Suprapubic skin (tissue), 4 donors: ENCODE measurements at places on chromosomes 12 and 14. TPM values are rescaled to one million over a fixed set of nuclear protein-coding genes. Genes with fewer than 3 reads are reported as not detected.

EFS gene
- total RNA-seq: 64.4 TPM

ART4 gene
- total RNA-seq: 1.3 TPM

GRCh38 chr12:38771871-38772270 lies 133.5 kb downstream of the CPNE8 start:
- no peak for DNase-seq

- no peak for DNase-seq
Observed at GRCh38 chr12:89657066-89657465, 51.6 kb downstream of the ATP2B1 start.

- DNase-seq: no peak
Observed at GRCh38 chr12:124227951-124228711, 66.8 kb upstream of the RFLNA start.

DNA sequence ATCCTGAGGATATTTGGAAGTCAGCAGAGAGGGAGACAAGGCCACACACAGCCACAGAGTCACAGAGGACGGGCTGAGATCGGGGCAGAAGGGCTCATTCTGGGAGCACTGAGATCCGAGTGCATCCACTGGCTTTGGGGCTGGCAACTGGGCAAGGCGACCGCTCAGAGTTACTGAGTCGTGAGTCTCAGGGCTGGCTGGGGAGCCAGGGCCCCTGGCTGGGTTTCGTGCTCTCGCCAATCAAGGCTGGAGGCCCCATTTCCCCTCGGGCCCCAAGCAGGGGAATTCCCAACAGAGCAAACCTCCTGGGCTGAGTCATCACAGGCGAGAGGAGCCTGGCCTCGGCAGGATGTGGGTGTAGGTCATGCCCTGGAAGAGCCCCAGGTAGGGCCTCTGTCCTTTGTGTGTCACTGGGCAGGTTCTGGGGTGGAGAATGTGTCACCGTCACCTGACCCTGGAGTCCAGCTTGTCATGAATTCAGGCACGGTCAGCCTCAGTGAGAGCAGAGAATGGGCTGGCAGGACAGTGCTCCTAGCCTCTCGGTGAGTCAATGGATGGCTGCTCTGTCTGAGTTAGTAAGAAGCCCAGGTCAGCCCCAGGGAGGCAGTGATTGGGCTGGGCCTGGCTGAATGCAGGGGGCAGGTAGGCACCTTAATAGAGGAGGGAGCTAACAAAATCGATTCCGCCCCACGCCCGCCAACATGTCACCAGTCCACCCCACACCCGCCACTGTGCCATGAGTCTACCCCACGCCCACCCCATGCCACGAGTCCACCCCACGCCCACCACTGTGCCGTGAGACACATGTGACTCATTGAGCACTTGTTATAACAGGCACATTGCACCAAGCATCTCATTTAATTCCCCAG lies 16.9 kb downstream of the ASB2 start:
- no peak for DNase-seq

DNA sequence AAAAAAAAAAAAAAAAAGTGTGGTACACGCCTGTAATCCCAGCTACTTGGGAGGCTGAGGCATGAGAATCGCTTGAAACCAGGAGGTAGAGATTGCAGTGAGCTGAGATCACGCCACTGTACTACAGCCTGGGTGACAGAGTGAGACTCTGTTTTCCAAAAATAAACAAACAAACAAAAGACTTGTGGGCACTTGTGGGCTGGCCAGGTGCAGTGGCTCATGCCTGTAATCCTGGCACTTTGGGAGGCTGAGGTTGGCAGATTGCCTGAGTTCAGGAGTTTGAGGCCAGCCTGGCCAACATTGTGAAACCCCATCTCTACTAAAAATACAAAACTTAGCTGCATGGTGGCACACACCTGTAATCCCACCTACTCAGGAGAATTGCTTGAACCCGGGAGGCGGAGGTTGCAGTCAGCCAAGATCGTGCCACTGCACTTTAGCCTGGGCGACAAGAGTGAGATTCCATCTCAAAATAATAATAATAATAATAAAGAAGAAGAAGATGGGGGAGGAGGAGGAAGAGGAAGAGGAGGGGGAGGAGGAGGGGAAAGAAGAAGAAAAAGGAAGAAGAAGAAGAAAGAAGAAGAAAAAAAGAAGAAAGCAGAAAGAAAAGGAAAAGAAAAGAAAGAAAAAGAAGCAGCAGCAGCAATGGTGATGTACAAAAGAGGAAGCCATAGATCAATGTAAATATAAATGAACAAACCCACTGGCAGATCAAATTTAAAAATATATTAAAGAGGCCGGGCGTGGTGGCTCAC lies 27.9 kb upstream of the CCNT1 start:
- no peak for DNase-seq

DNA sequence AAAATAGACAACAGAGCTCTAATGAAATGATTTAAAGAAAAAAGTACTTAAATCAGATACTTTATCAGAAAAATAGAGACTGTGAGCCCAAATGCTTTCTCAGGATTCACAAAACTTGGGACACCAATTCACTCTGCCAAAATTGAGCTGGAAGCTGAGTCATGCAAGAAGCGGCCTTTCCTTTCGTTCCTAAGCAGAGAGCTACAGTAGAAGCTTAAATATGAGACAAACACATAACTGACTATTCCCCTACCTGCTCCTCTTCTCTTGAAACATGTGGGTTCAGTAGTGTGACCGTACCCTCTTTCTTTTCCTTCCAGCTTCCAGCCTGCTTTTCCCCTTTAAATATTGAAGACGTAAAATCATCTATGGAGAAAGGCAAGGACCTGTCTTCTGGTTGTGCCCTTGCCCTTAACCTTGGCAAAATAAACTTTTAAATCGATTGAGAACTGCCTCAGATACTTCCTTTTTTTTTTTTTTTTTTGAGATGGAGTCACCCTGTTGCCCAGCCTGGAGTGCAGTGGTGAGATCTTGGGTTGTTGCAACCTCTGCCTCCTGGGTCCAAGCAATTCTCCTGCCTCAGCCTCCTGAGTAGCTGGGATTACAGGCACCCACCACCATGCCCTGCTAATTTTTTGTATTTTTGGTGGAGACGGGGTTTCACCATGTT lies 4.4 kb upstream of the SDS start:
- no peak for DNase-seq
